ENCODE measurements at places on chromosomes 2 and 18.

DNA sequence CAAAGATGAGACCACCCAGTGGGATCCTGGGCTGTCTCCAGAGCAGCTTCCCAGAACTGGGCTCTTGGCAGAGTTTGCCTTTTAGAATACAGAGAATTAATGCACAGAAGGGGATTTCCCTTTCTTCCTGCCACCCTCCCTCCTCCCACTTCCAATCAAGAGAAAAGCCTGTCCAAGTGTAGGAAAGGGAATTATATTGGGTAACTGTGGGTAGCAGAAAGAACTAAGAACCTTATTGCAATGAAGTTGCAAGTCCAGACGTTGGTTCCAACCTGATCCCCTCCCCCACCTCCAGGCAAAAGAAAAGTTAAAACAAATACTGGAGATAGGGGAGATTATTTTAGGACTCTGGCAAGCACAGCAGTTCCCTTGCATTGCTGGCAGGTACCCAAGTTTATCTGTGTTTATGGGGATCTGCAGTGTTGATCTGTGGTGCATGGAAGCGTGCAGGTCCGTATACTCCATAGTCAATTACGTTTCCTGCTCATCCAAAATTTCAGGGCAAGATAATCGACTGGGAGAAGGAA lies 114.3 kb downstream of the PRKCE start:
- DNase-seq, result no peak

DNA sequence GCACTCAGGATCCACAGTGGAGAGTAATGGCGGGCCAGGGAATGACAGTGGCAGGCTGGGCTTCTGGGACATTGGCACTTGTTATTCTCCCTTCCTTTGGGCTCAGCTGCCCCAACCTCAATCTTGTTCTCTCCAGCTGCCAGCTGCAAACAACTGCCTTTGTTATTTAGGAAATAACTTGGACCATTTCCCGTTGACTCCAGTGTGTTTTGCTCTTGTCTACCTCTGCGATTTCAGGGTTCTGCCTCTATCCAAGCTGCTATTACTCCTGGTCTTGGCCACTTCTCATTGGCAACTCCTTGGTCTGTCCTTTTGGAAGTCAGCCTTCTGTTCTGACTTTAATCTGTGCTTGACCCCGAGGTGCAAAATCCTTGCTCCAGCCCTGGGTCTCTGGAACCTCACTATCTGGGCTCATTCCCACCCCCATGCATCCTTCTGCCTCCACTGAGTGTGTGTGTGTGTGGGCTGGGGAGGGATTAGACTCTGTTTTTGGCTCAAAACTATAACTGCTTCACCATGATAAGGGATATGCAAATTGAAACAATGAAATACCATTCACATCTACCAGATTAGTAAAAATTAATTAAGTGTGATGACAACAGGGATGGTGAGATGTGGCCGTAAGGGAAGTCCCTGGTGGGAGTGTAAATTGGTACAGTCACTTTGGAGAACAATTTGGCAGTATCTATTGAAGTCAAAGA lies 134.1 kb upstream of the CXCR4 start:
- DNase-seq, result no peak

DNA sequence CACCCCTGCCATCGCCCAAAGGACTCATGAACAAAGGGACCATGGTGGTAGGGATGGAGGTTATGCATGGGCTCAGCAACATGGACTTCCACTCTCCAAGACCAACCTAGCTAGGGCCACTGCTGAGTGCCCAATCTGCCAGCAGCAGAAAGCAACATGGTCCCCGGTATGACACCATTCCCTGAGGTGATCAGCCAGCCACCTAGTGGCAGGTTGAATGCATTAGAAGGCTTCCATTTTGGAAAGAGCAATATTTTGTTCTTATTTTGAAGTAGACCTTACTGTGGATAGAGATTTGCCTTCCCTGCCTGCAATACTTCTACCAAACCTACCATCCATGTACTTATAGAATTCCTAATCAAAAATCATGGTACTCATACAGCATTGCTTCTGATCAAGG lies 99.8 kb downstream of the METTL4 start:
- no peak for DNase-seq

DNA sequence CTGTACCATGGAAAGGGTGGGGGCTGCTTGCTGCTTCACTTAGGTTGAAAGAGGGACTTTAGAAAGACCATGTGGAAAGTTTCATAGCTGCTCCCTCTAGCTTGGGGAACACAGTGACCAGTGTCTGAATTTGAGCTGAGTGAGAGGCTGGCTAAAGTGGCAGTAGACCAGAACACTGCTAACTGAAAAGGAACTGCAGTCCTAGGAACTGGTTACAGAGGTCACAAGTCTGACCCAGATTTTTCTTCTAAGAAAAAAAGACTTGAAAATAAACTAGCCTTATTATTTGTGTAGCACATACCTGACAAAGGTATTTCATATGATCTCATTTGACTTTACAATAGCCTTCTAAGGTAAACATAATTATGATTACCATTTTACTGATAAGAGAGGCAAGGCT lies 153.6 kb downstream of the FSHR start:
- no peak for DNase-seq

GRCh38 chr2:186164325-186164724 lies 321.7 kb upstream of the ZC3H15 start:
- no peak for DNase-seq

DNA sequence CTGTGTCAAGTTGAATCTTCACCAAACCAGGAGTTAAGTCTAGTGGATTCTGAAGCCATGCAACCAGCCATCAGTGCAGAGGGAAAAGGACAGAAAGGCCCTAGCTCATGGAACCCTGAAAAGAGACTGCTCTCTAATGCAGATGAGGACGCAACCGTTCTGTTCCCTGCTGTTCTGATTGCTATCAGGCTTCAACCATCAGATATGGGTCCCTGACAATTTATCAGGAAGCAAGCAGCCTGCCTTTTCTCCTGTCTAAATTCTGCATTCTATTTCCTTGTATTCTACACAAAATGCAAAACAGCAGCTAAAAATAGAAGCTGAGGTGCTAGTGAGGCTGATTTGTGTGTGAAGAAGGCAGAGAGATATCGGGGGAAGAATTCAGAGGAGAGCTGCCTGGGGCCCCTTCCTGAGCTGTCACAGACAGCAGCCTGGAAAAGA lies 68.4 kb upstream of the RTN4 start:
- no peak for DNase-seq

DNA sequence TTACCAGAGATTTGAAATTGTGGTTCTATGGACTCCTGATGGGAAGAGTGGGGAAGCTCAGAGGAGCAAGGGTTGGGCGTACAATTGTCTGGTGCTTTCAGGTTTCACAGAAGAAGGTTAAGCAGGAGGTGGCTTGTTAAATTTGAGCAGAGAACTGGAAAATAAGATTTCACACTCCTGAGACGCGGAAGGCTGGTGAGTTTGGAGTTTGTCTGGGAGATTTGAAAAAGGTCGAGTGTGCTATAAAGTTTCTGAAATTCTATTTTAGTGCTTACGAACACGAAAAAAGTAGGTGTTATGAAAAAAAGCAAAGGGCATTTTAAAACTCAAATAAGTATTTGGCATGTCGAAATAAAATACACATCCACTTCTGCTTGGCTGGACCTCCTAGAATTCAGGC lies 170.1 kb downstream of the MEIS1 start:
- no peak for DNase-seq

DNA sequence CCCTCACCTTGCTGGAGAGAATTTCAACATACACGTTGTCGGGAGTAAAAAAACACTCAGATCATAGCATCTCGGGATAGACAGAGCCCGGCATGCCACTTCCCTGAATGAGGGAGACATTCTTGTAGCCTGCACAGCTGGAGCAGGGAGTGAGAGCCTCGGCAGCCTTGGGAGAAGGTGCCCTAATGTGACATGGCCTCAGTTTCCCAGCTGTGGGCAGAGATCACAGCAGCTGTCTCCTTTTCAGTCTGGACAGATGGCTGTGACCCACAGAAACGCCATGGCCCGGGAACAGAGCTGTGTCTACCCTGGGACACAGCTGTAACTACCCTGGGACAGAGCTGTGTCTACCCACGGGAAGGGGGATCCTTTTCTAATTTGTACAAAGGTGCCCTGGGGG lies 55.9 kb downstream of the HS1BP3 start:
- DNase-seq, result no peak

DNA sequence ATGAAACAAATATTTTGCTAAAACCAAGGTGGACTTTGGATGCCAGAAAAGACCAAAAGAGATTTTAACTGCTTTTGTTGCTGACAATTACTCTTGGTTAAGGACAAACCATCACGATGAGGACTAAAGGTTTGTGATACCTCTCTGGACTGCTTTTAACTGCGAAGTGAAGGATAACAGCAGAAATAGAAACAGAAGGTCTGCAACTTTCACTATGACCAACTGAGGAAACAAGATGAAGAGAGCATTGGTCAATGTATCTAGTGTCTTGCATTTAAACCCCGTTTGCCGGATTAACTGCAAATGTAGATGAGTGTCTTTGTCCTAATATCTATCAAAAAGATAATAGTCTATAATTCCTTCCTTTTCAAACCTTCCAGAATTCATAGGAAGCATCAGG lies 541.7 kb downstream of the ERBB4 start:
- no peak for DNase-seq

DNA sequence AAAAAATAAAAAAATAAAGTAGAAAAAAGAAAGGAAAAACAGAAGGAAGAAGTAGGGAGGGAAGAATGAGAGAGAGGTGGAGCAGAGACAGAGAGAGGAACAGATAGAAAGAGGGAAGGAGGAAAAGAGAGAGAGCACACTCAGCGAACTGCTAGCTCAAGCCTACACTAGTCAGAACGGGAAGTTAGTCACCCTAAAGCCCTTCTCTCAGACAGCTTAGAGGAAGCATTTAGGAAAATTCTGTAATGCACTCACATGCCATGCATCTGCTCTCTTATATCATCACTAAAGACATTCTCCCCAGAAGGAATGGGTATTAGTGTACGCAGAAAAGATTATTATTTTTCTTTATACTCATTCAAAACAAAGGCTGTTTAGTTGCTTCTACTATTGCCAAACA lies 68.1 kb upstream of the SULT1C3 start:
- DNase-seq, result no peak

DNA sequence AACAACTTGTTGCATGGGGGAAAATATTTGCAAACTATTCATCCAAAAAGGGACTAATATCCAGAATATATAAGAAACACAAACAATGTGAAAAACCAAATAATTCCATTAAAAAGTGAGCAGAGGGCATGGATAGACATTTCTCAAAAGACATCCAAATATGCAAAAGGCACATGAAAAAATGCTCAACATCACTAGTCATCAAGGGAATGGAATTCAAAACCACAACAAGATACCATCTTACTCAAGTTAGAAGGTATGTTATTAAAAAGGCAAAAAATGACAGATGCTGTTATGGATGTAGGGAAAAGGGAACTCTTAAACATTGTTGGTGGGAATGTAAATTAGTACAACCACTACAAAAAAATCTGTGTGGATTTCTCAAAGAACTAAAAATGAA lies 396.5 kb downstream of the CCDC85A start:
- no peak for DNase-seq

- no peak for DNase-seq
These were observed 7.7 kb downstream of the KCTD18 start for GRCh38 chr2:200502196-200502595.

DNA sequence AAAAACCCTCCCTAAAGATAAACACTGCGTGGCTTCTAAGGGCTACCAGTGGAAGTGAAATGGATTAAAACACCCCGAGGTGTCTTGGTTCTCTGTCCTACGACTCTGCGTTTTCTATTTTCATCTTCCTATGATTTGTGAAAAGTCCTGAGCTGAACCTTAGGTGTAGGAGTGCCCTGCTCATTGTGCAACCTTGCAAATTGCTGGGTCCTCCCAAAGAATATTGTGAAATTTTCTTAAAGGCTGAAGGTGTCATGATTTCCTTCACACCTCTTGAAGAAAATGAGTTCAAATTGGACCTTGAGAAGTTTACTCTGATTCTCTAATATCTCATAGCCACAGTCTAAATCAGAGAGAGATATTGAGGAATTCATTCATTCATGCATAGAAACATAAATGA lies 1.8 kb upstream of the SLC19A3 start:
- DNase-seq, result no peak

- no peak for DNase-seq
These were observed 19.4 kb upstream of the ZSWIM2 start for GRCh38 chr2:186868344-186868743.
